Activated CD8-positive, alpha-beta memory T cell treated with anti-CD3 and anti-CD28 coated beads for 4 hours (primary cell): ENCODE measurements at places on chromosomes 7 and 10.

GRCh38 chr10:73576178-73576889, 14.8 kb downstream of the USP54 start:
- DNase-seq = no peak

GRCh38 chr7:79880312-79880711, 254.3 kb upstream of the GNAI1 start:
- DNase-seq = no peak

GRCh38 chr10:129965425-129965808, 1.3 kb upstream of the EBF3 start:
- no peak for DNase-seq

- DNase-seq = no peak
These were observed 29.1 kb downstream of the GTF2IRD1 start for GRCh38 chr7:74482629-74483401.

GRCh38 chr10:89207181-89207800, at the start of gene CH25H:
Gene CH25H, minus strand, starts transcription at chr10:89207317. Its CDS starts 25 bp downstream, at chr10:89207292.
- DNase-seq = no peak

- no peak for DNase-seq
These were observed 385.4 kb upstream of the LRGUK start for GRCh38 chr7:133741703-133742102.

DNA sequence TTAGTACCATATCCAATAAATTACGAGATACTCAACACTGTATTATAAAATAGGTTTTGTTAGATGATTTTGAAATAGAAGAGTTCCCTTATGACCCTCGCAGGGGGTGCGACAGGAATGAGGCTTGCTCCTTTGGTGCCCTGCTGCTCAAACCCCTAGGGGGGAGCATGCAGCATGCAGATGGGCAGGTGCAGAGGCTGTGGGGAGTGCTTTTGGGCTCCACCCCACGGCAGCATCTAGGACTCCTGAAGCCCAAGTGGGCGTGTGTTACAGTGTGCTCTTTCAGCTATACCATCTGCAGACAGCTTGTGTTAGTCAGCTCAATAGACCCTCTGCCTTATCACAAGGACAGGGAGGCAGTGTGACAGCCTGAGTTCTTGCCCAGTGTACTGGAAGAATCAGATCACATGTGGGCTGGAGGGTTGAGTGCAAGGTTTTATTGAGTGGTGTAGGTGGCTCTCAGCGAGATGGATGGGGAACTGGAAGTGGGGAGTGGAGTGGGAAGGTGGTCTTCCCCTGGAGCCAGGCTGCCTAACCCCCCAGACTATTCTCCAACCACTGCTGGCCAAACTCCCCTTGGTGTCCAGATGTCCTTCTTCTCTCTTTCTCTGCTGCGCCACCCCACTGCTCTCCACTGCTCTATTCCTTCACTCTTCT, 3.1 kb upstream of the MRC1 start:
- no peak for DNase-seq

DNA sequence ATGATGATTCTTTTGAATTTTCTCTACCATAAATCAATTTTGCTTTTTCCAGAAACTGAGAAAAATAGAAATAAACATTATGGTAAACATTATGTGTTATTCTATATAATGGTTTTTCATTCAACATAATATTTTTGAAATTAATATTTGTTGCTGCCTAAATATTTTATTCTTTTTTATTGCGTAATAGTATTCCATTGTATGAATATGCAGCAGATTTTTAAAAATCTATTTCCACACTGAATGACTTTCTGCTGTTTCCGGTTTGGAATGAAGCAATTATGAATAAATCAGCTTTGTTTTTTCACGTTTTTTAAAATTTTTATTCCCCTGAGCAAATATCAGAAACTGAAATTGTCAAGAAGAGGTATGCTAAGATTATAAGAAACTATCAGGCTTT, 335.2 kb upstream of the KCND2 start:
- no peak for DNase-seq

DNA sequence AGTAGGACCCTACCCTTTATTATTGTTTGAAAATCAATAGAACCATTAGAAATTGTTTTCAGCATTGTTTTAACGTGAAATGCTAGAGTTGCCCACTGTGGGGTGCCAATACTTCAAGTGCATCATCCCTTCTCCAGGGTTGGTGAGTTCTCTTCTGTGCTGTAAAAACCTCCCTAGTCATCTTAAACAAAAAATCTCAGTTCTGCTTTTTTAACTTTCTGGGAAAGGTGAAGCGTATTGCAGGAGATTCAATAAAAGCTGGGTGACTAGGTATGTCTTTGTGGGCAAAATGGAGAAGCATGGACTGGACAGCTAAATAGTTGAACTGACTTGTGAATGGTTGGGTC, 699.1 kb downstream of the SUGCT start:
- no peak for DNase-seq

DNA sequence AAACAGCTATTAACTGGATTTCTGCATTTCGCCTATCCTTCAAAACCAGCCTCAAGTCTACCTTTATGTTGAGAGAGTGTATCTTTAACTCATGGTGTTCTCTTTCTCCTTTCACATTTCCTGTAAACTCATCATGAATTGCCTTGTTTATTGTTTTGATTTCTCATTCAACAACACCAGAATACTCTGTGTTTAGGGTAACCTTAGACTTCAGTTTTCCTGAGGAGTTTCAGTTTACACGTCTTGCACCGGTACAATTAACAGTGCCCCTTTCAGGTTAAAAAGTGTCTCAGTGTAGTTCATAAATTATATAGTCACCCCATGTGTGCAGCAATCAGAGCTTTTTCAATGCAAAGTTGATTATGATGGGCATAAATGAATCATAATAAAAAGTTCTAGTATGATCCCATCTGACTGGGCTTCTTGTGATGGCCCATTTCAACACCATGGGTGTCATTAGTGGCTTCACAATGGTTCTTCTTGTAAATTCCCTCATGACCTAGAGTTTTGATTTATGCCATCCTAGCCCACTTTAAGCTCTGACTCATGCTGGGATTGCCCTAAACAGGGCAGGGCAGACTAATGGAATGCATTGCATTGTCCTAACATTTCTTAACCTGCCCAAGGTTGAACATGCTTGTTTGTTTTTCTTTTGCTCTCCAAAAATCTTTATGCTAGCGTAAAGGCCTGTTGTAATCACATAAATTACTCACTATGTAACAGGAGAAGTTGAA, 22.0 kb downstream of the ITGB8 start:
- DNase-seq = no peak

- DNase-seq = no peak
These were observed 170.4 kb downstream of the EGFR start for GRCh38 chr7:55189146-55189766.

- DNase-seq = no peak
These were observed 11.6 kb upstream of the ADCK2 start for GRCh38 chr7:140661124-140661523.

GRCh38 chr10:43844221-43844620, 195.5 kb upstream of the ZNF32 start:
- DNase-seq = no peak

DNA sequence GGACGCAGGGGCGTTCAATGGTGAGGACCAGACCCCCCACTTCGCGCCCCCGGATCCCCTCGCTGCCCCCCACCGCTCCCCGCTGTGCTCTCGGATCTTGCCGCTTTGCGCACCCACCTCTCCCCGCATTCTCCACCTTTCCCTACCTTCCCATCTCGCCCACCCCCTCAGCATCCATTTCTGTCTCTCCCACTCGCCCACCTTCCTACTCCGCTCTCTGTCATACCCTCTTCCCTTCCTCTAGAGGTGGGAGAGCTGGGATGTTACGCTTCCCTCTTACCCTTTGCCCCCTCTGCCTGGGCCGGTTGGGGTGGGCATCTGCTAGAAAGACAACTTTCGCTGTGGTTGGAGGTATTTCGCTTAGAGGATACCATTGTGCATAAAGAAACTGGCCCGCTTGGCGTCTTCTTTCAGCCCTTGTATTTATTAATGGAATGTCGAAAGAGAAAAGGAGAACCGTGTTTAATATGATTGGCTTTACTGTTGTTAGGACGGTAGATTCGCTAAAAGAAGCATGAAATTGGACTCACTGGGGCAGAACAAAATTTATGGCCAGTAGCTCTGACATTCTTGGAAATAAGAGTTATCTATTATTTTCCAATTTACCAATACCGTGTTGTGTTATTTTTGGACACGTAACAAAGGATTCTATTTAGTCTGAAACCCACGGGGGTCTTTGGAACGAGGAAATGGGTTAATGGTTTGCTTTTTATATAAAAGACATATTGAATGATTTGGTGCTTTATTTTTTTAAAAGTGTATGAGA, 873 bp downstream of the PRKAR2B start:
- no peak for DNase-seq

- no peak for DNase-seq
These were observed 126.7 kb downstream of the NT5C2 start for GRCh38 chr10:103066141-103067098.

DNA sequence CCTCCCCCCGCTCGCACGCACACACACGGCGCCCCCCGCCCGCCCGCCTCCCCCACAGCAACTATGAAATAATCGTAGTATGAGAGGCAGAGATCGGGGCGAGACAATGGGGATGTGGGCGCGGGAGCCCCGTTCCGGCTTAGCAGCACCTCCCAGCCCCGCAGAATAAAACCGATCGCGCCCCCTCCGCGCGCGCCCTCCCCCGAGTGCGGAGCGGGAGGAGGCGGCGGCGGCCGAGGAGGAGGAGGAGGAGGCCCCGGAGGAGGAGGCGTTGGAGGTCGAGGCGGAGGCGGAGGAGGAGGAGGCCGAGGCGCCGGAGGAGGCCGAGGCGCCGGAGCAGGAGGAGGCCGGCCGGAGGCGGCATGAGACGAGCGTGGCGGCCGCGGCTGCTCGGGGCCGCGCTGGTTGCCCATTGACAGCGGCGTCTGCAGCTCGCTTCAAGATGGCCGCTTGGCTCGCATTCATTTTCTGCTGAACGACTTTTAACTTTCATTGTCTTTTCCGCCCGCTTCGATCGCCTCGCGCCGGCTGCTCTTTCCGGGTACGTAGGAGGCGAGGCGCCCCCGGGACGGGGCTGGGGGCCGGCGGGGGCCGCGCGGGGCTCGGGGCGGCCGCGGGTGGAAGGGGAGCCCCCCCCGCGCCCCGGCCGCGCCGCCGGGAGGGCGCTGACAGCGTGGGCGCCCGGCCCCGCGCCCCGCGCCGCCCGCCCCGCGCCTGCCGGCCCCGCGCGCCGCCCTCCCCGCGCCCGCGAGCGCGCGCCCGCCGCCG, 441 bp downstream of the BMI1 start:
- peak; percentile 52 for DNase-seq

- DNase-seq = no peak
These were observed 734.9 kb downstream of the NRG3 start for GRCh38 chr10:82609845-82610244.

- no peak for DNase-seq
These were observed 1217.1 kb upstream of the CELF2 start for GRCh38 chr10:9800571-9800970.

DNA sequence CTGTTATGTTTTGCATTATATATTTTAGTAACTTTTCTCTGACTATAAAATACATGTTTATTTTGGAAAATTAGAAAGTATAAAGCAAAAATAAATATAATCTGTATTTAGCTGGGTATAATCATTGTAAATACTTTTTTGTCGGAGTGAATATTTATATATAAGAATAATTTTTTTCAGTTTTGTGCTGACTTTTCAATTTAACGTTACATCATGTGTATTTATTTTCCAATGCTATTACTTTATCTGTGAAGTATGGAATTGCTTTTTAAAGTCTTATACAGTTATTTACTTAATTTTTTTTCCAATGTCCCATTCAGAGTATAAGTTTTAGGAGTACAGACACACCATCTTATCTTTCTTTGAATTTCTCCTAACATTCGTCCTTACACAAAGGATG, 15.2 kb downstream of the AP3M1 start:
- no peak for DNase-seq

- no peak for DNase-seq
These were observed at the start of gene INMT for GRCh38 chr7:30751696-30752273. Gene INMT, plus strand, starts transcription at chr7:30752135. Its CDS starts 16 bp downstream, at chr7:30752151.

- no peak for DNase-seq
These were observed 39.8 kb downstream of the CDC123 start for GRCh38 chr10:12235796-12236195.

GRCh38 chr7:38105874-38106483, 72.1 kb upstream of the STARD3NL start:
- no peak for DNase-seq

GRCh38 chr10:104260775-104261115, 6.1 kb downstream of the GSTO1 start:
- DNase-seq = no peak

- no peak for DNase-seq
These were observed 19.3 kb upstream of the PRKAR1B start for GRCh38 chr7:746155-747061.

GRCh38 chr7:92747041-92747835, 89.1 kb downstream of the CDK6 start:
- DNase-seq = no peak

DNA sequence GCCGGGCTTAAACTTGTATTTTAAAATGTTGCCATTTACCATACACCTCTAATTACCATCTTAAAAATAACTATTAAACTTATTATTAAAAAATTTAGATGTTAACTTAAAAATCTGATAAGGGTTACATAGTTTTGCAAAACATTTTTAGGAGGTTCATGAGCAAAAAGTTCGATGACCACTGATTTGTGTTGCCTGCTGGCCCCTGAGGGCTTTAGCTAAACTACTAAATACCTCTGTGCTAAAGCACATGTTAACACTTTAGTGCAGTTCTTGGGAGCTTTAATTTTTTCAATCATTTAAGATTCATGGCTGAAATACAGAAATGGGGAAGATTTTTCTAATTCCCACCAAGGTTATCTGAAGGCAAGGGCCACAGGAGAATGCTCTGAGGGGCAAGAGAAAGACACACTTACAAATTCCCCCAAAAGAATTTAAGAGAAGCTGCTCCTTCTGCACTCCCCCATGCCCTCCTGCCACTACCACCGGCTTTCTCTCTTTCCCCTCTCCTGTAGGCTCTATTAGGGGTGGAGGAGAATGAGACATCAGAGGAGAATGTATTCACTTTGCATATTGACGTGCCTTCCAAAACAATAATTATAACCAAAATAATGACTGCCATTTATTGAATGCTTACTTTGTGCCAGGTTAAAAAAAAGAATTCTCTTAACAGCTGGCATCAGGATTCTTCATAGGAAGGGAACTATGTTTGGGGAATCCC, 106.2 kb downstream of the RTKN2 start:
- DNase-seq = no peak

DNA sequence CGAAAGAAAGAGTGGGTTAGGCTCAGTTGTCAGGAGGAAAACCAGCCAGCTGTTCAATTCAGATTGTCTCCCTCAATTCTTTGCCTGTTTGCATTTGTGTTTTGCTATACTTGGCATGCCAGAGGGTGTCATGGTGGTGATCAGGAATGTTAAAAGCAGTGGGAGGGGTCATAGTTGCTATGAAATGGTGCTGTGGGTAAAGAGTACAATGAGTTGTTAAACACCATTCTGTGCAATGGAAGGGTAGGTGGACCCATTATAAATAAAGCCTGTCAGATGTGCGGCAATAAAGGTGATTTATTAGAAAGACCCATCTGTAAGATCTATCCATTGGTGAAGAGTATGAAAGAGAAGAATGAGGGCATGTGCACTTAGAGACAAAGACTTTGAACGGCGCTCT, 82.2 kb downstream of the MRPL32 start:
- no peak for DNase-seq

GRCh38 chr10:110398419-110399105, 93.8 kb upstream of the SMNDC1 start:
- no peak for DNase-seq

- no peak for DNase-seq
These were observed 5.6 kb downstream of the DENND11 start for GRCh38 chr7:141696348-141696747.
